NCI-H2029 (cell line): ENCODE measurements at places on chromosomes 3 and 15.
A peak's percentile ranks its signal among the peaks of the same experiment; 100 is the strongest.

DNA sequence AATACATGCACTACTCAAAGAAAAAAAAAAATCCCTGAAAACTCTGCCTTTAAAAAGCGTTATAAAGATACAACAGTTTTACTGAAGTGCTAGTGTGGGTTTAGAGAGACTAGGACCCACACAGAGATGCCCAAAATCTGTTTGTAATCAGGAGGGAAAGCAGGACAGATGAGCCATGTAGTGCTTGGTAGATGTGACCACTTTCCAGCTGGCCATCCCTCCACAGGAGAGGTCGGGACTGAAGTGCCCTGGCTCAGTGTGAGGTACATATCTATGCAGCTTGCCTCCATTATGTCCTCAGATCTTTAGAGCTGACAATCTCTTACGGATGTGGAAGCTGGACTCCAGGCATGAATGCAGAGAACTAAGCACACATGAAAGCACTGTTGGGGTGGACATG is 57.5 kb upstream of the NANOGP8 start:
- no peak for DNase-seq

DNA sequence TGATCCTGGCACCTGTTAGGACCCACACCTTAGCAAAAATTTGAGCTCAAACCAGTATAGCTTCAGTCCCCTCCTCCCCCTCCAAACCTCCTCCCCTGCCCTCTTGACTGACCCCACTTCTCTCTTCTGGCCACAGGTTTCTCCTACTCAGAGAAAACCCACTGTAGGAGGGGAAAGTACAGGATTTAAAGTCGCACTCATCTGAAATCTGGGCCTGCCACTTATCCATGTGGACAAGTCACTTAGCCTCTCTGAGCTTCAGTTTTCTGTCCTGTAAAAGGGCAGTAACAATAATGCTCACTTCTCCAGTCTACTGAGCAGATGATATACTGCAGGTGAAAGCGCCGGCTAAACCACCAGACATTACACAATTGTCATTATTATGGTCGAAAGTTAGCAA is 142.7 kb downstream of the MEGF11 start:
- no peak for DNase-seq

GRCh38 chr3:53721187-53722119 is 124.8 kb downstream of the CHDH start:
- DNase-seq, result no peak

GRCh38 chr15:40968290-40969085 is 15.2 kb downstream of the CHAC1 start:
- DNase-seq, result no peak

- DNase-seq, result no peak
Measured at GRCh38 chr3:77038930-77039605, 831 bp upstream of the ROBO2 start.

- peak; percentile 97 for DNase-seq
Measured at GRCh38 chr3:141237701-141238521, 6.3 kb downstream of the PXYLP1 start.

GRCh38 chr3:23739536-23739935 is 66.2 kb upstream of the UBE2E1 start:
- DNase-seq, result no peak

DNA sequence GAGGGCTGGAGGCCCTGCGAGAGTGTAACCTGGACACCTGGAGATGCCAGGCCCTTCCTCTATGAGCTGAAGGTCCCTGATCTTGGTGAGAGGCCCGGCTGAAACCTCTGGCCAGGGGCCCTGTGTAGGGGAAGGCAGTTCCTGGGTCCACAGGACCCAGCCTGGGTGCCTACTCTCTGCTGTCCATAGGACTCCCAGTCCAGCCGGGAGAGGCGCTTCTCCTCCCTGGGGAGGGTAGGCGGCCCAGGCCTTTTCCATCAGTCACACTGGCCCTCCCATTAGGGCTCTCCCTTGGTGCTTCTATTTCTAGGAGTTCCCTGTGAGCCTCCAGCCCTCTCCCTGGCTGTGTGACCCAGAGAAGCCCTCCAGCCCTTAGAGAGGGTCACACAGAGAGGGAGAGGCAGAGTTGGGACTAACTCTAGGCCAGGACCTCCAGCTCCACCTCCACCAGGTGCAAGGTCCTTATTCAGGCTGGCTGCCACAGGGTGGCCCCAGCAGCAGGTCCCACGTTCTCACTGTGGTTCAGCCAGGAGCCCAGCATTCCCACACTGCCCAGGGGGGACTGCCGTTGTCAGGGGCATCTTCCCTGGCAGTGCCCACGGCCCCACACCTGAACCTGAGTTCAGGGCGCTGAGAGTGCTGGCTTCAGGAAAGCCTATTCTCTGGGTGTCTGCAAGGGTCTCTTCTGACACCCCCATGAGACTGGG is 146.8 kb downstream of the SMAD6 start:
- DNase-seq, result no peak

GRCh38 chr15:62190675-62191074 is 25.6 kb upstream of the C2CD4B start:
- DNase-seq, result no peak

DNA sequence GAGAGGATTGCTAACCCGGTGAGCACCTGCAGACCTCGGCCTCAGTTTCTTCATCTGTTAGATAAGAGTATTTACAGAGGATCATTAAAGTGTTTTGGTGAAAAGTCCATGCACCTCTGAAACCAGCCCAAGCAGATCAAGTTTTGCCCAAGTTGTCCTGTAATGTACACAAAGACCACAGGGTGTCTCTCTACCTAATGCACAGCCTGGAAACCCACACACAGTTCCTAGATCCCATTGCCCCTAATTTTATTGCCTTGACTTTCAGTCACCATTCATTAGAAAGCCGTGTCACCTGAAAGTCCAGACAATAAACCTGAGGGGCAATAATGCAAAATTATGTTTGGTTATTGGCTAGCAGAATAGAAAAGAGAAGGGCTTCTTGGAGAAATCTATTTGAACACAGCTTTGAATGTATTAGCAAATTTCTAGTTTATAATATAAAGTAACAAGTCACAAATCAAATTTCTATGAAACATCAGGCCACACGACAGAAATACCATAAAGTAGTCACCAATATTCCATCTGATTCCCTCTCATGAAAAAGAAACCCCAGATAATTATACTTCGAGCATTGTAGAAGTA is 161.3 kb upstream of the SLC2A2 start:
- no peak for DNase-seq

DNA sequence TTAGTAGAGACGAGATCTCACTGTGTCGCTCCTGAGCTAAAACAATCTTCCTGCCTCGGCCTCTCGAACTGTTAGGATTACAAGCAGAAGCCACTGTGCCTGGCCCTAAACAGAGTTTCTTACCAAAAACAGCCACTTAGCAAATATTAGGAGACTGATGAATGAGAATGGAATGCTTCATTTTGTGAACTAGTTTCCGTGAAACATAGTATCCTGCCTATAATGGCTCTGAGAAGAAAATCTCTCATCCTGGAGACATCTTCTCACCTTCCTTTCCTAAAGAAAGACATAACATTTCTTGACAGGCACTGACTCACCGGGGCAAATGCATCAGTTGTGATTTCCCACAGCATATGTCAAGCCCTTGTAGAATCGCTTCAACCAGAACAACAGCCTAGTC is 44.9 kb downstream of the GJD2 start:
- no peak for DNase-seq

DNA sequence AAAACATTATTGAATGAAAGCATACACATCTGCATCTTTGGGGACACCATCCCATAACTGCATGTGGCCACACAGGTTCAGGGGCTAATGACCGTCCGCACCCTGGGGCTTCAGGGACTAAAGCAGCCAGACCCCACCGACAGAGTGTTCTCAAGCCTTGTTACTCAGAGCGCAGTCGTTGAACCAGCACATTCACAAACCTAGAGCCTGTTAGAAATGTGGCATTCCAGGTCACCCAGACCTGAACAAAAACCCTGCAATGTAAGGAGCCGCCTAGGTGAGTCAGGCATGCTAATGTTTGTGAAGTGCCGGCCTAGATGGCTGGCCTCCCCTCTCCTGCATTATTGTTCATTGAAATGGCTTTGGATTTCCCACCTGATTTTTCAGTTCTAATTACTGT is 52.3 kb upstream of the HACD2 start:
- no peak for DNase-seq

GRCh38 chr3:127478922-127479321 is 111.6 kb downstream of the TPRA1 start:
- no peak for DNase-seq

DNA sequence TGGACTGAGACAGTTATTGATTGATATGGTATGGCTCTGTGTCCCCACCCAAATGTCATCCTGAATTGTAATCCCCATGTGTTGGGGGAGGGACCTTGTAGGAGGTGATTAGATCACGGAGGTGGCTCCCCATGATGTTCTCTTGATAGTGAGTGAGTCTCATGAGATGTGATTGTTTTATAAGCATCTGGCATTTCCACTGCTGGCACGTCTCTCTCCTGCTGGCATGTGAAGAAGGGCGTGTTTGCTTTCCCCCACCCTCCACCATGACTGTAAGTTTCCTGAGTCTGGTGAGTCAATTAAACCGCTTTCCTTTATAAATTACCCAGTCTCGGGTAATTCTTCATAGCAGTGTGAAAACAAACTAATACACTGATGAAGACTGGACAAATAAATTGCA is 105.6 kb upstream of the MELTF start:
- DNase-seq, result no peak

DNA sequence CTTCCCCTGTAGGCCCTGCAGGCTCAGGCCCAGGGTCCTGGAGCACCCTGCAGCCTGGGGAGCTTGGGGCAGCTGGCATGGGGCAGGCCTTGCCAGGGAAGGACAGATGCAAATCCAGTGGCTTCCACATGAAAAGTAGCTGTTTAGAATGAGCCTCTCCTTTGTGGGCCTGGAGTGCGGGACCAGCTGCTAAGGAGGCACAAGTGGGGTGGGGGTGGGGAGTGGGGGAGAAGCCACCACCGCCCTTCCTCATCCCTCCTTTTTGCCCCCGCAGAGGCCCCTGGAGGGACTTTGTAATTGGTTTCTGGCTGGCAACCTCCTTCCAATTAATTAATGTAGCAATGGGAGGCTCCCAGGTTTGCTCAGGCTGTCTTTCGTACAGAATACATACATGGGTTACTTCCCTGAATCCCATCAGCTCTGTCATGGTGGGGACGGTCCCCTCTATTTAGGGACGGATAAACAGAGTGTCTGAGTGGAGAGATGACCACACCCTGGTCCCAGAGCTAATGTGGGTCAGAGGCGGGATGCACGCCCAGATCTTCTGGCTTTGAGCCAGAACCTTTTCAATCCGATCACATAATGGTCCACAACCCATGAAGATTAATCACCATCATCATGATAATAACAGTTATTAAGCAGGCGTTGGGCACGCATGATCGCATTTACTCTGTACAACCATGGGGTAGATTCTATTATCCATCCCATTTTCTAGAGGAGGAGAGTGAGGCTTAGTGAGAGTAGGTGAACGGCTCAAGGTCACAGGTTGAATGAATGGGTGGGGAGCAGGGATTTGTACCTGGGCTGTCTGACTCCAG is 6.2 kb downstream of the CORO2B start:
- no peak for DNase-seq

DNA sequence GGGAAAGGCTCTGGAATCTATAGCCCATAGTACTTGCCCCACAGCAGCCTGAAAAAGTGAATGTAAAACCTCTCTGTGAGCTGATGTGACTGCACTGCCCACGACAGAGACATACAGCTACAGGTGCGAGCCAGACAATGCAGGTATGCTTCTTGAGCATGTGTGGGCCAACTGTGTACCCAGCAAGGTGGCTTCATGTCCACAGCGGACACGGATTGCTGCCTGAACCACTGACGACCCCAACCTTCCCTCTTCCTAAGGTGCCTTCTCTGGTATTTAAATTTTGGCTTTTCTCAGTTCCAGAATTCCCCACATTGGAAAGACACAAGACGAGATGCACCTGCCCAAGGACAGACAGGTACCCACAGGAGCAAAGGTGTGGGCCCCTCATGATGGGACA is 65.8 kb downstream of the SCN5A start:
- DNase-seq, result no peak

GRCh38 chr15:78360367-78360801 is 20.2 kb downstream of the CRABP1 start:
- DNase-seq, result peak; percentile 16

DNA sequence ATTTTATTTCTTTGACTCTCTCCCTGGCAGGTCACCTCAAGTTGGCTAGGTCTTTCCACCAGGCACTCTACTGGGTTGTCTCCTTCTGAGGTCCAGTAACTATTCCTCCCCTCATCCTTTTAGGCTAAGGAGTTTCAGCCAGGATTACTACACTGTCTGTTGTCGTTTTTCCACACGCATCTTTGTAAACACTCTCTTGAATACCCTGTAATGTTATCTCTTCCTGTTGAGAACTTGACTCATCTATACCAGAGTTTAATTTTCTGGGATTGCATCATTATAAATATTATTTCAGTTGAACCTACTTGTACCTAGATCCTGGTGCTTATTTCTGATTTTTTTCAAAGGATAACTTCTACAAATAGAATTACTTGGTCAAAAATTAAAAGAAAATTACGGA is 138.3 kb downstream of the SQOR start:
- DNase-seq, result no peak

DNA sequence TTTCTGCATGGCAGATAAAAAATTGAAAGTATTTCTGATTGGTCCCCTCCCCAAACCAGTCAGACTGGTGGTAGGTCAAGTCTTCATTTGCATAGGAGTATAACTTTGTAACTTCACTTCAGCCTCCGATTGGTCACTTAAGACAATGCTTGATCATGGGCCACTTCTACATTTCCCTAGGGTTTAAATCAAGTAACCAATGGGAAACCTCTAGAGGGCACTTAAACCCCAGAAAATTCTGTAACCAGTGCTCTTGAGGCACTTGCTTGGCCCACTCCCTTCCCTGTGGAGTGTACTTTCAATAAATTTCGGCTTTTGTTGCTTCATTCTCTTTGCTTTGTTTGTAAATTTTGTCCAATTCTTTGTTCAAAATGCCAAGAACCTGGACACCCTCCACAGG is 225.5 kb downstream of the ARPP21 start:
- DNase-seq, result no peak

DNA sequence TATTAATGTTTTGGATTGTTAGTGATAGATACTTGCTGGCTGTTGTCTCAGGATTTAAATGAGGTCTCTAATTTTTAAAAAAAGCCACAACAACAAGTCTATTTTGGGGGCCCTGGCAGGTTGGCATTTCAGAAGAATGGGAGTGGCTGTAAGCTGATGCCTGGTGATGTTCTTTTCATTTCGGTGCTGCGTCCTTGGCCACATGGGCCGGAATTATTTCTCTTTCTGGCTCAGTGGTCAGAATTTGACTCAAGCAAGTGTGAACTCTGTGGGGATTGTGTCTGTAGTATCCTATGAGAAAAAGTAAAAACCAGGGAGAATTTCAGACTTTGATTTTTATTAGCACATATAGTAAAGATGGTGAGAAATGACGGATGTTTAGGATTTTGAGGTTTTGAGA is 203.0 kb downstream of the AKAP13 start:
- DNase-seq, result no peak

- no peak for DNase-seq
Measured at GRCh38 chr3:64594134-64594533, 93.7 kb downstream of the ADAMTS9 start.
